ENCODE measurements at places on chromosomes 6 and 20.

- no peak overlapping the region for H3K4me3 ChIP-seq
- no peaks in the 10 kb centered on the region for H3K36me3 ChIP-seq
- DNase-seq = no peak
- H3K27ac ChIP-seq = no peak overlapping the region
- peaks cover 5% of the 10 kb centered on the region for H3K4me1 ChIP-seq
These were observed 55.1 kb downstream of the ELOVL5 start for GRCh38 chr6:53293691-53294090.

DNA sequence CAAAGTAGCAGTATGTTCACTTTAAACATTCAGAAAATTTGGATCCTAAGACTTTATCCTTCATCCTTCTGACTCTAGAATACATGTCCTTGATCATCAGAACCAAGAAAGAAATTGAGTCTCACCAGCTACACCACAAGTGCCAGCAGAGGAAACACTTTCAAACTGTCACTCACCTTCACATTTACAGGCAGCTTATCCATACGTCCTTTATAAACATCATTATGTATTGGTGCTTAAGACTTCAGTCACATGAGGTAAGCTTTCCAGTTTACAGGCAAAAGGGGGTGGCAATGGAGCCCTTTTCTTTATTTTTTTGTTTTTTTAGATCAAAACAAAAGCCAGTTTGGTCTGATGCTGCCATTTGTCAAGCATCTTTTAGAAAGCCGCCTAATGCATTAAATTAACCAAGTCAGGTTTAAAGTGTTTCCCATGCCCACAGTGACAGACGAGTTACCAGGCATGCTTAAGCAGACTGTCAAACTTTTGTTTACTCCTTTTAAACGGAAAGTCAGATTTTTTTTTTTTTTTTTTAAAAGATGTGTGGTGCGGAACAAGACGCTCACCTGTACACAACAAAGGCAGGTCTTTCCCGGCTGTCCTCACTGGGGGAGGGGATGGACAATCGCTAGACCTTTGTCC lies 952 bp upstream of the BRPF3 start:
- H3K4me3 ChIP-seq = peak overlapping the region; percentile 62
- peaks cover 2% of the 10 kb centered on the region for H3K36me3 ChIP-seq

DNA sequence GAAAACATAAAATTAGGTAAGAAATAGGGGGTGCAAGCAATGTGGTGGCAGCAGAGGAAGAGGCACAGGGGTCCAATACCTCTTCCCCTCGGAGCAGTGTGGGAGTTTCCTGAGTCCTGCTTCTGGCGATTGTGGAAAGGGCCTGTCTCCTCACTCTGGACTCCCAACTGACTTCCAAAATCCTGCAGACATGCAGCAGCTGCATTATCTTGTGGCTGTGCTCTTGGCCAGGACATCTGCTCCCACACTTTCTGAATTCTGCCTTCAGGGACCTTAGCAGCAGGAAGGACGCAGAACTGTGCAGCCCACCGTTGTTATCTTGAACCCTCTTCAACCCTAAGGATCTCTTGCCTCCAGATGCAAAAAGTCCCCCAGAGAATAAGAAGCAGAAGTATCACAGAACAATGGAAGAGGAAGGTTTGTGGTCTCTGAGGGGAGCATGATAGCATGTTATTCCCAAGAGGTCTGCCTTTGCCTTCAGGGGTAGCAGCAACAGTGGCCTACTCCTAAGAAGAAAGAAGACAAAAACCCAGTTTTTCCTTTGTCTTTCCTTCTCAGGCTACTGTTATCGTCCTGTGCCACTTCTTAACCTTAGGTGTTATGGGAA lies 102.5 kb upstream of the EMILIN3 start:
- no peaks in the 10 kb centered on the region for H3K27me3 ChIP-seq
- H3K27ac ChIP-seq = no peak overlapping the region

GRCh38 chr20:60209048-60209447 lies 250.8 kb downstream of the CDH26 start:
- no peak overlapping the region for H3K27ac ChIP-seq
- no peaks in the 10 kb centered on the region for H3K36me3 ChIP-seq
- no peaks in the 10 kb centered on the region for H3K27me3 ChIP-seq
- no peak for DNase-seq

- no peaks in the 10 kb centered on the region for H3K27me3 ChIP-seq
- no peaks in the 10 kb centered on the region for H3K4me1 ChIP-seq
- no peak overlapping the region for H3K27ac ChIP-seq
- no peak overlapping the region for H3K4me3 ChIP-seq
- DNase-seq = peak; percentile 39
These were observed 52.1 kb downstream of the CD2AP start for GRCh38 chr6:47529734-47530133.

- H3K36me3 ChIP-seq = peaks cover 12% of the 10 kb centered on the region
- H3K4me3 ChIP-seq = no peak overlapping the region
- peak overlapping the region; percentile 37 for H3K27ac ChIP-seq
- peaks cover 10% of the 10 kb centered on the region for H3K4me1 ChIP-seq
These were observed 6.5 kb downstream of the PPP1R18 start for GRCh38 chr6:30679765-30680535.

- H3K27ac ChIP-seq = no peak overlapping the region
- H3K4me1 ChIP-seq = no peaks in the 10 kb centered on the region
- H3K27me3 ChIP-seq = no peaks in the 10 kb centered on the region
These were observed 200.6 kb downstream of the GMPR start for GRCh38 chr6:16438718-16439591.

GRCh38 chr6:78062993-78063392 lies 410.2 kb downstream of the MEI4 start:
- no peaks in the 10 kb centered on the region for H3K27me3 ChIP-seq
- no peaks in the 10 kb centered on the region for H3K4me1 ChIP-seq
- H3K27ac ChIP-seq = no peak overlapping the region
- H3K36me3 ChIP-seq = no peaks in the 10 kb centered on the region
- H3K4me3 ChIP-seq = no peak overlapping the region

Data from mesendoderm (in vitro differentiated cells).